Muscle of arm (tissue), 14 donors: ENCODE measurements at places on chromosomes 5 and 9. TPM values are rescaled to one million over a fixed set of nuclear protein-coding genes. Genes with fewer than 3 reads are reported as not detected.

- DNase-seq = no peak
Measured at GRCh38 chr9:88997646-88998045, 6.4 kb downstream of the S1PR3 start.

DNA sequence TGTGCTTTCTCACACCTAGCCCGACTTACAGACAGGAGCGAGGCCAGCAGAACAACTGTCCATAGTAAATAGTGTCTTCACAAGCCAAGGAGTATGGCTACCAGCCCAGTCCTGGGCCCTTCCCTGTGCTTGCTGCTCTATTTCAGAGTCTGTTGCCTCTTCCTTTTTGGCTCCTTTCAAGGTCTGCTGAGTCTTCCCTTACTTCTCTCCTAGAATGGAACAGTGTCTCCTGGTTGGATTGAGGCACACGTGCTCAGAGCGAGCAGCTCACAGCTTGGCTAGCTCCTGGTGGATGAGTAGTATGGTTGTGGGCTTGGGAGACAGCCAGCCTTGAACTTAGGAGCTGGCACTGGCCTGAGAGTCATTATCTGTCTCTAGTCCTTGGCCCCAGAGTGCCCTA is 72.8 kb downstream of the TLE4 start:
- no peak for DNase-seq

DNA sequence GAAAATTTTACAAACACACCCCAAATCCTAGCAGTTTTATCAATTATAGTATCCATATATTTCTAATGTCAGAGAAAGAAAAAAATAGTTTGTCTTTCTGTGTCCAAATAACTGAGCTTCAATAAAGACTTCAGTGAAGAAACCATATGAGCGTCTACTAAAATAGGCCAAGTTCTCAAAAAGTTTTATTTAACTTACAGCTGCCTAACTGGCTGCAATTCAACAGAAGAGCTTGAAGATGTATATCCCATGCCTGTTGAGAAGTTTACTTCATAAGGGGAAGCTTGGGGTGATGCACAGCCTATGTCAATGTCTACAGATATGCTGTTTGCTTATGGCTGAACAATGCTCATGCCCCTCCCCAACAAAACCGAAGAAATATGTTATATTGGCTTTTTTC is 43.7 kb upstream of the ELOVL7 start:
- DNase-seq = peak; percentile 4

DNA sequence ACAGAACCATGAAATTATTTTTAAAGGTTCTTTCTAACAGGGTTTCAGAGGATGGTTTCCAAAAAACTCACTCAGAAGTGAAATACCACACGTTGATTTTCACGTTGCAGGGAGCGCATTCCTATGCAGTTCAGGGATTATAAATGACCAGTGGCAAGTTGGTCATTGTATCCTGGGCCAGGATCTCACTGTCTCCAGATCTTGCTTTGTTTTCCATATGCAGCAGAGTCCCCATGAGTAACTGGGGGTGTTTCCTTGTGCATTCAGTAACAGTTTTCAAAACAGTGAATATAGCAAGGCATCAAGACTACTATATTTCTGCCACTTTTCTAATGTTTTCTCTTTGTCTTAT is 1064.9 kb upstream of the DMAC1 start:
- DNase-seq = no peak

- no peak for DNase-seq
Measured at GRCh38 chr9:4370501-4370900, 70.6 kb upstream of the GLIS3 start.

DNA sequence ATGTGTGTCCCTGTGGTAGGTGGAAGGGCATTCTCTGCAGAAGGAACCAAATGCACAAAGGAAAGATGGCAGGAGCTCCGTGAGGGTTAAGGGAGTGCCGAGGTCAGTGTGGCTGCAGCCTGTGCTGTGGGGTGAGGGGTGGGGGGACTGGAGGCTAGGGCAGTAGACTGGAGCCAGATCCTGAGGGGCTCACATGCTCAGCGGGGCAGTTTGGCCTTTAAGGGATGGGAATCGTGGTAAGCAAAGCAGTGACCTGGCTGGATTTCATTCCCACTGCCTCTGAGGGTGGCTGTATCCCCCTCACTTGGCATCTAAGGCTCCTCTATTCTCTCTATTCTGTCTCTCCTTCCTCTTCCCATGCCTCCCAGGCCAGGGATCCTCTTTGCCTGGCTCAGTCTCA is 15.6 kb downstream of the PITX1 start:
- DNase-seq = no peak

DNA sequence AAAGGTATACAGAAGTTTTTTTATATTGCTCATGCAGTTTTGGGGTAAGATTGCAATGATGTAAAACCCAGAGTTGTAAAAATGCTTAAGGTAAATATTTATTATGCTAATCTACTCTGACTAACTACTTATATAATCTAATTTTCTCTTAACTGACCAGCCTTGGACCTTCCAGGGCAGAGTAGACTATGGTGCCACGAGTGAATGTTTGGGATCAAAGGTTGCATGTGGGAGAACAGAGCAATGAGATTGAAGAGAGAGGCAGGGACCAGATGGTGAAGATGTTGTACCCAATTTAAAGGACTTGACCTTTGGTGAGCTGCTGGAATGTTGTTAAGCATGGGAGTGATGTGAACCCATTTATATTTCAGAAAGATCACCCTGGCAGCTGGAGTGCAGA is 34.8 kb upstream of the PANK3 start:
- no peak for DNase-seq

DNA sequence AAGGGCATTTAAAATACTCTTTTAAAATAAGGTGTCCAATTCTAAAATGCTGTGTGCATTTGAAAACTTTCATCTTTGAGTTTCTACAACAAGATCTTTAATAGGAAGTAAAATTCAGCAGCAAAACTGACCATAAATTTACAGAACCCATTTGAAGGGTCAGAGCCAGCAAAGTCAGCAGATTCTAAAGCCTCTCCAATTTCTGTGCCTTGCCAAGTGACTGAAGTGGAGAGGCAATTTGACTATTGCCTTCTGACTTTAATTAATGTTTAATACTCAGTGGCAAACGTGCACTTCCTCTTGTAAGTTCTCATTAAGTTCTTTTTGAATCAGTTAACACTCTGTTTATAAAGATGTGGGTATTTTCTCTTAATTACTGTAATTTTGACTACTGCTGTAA is 155.2 kb downstream of the BAAT start:
- peak; percentile 2 for DNase-seq

MARCHF11 gene
- polyA plus RNA-seq = not detected

SHISAL2B gene
- polyA plus RNA-seq = 0.86 TPM

GZMA gene
- polyA plus RNA-seq = not detected

FOXD4L4 gene
- 0.22 TPM for polyA plus RNA-seq

TRAF1 gene
- 2.9 TPM for polyA plus RNA-seq

SPINK4 gene
- not detected for polyA plus RNA-seq
